ENCODE measurements at places on chromosomes 1 and 21. TPM values are rescaled to one million over a fixed set of nuclear protein-coding genes. Genes with fewer than 3 reads are reported as not detected.

DNA sequence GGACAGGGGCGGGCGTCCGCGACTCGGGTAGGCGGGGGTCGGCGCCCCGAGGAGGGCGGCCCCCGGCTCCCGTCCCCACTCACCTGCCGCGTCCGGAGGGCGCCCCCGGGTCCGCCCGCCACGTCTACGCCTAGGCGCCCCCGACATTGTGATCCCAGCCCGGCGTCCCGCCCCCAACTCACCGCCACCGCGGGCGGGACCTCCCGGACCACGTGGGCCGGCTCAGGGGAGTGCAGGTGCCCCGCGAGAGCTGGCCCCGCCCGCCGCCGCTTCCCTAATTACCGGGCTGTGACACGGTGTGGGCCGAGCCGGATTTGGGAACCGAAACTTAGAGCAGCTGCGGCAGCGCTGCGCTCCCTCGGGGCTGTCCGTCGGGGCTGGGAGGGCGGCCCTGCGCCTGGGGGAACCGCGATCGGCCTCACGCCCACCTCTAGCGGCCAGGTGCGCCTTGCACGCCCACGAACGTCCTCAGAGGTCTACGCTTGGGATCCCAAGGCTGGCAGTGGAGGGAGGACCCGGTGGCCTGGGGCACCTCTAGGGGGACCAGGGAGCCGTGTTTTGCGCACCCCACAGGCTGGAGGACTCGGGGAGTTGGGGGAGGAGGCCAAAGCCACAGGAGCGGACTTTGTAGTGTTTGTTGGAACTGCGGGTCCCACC is 521 bp upstream of the NADK start:
- no peaks in the 10 kb centered on the region for H3K36me3 ChIP-seq

The TSPEAR gene
- total RNA-seq = not detected

The NEXN gene
- 272 TPM for total RNA-seq

The CD1E gene
- total RNA-seq = 0.99 TPM

- H3K27me3 ChIP-seq = no peaks in the 10 kb centered on the region
- no peak overlapping the region for H3K4me3 ChIP-seq
- H3K36me3 ChIP-seq = no peaks in the 10 kb centered on the region
- no peaks in the 10 kb centered on the region for H3K4me1 ChIP-seq
- H3K27ac ChIP-seq = no peak overlapping the region
Observed at GRCh38 chr1:186518822-186519381, 58.0 kb upstream of the PDC start.

The PEX10 gene
- total RNA-seq = 26.1 TPM

GRCh38 chr1:84110629-84111028 is 33.4 kb upstream of the PRKACB start:
- H3K27me3 ChIP-seq = no peaks in the 10 kb centered on the region
- H3K36me3 ChIP-seq = no peaks in the 10 kb centered on the region
- H3K4me1 ChIP-seq = no peaks in the 10 kb centered on the region
- no peak for DNase-seq
